ENCODE measurements at places on chromosomes 7 and 10.
A peak's percentile ranks its signal among the peaks of the same experiment; 100 is the strongest.

- DNase-seq = no peak
Observed at GRCh38 chr7:6168477-6168868, 104.0 kb downstream of the CYTH3 start.

- DNase-seq = no peak
Observed at GRCh38 chr10:114340816-114341215, 63.5 kb downstream of the AFAP1L2 start.

- no peak for DNase-seq
Observed at GRCh38 chr7:27171637-27172314, 2.3 kb downstream of the HOXA10 start.

DNA sequence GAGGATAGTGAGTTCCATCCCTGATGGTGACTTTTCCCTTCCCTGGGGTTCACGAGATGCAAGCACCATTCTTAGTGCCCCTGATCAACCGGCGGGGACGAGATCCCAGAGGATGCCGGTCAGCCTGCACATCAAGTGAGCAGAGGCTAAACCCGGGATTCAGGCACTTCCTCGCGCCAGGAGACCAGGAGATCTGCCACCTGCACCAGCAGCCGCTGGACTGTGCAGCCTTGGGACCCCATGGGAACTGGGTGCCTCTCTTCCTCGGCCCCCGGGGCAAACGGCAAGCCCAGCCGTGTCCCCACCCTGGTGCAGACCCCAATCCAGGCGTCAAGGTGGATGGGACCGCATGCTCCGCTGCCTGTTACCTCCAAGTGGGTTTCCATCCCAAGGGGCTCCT is 88.5 kb downstream of the TCERG1L start:
- DNase-seq = no peak

DNA sequence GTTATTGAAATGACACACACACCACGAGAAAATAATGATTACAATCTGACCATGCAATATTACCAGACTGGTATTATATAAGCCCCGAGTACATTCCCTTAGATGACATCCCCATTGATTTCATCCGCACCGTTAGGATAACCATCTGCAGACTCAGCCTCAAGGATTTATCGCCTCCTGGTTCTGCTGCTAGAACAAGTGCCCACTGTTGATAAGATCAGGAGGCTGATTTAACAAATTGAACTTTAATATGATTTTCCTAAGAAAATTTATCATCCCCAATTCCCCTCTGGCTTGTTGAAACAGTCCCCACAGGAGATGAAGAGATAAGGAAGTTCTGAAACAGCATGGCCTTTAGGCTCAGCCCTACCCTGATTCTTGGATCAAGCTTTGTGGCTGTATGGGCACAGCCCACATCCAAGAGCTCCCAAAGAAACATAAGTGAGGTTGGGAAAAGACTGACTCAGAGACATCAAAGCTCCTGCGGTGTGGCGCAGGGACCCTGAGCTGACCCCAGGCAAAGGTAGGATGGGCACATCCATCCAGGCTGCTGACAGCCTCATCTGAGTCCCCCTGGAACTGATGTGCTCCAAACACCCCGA is 59.2 kb upstream of the CHCHD3 start:
- no peak for DNase-seq

DNA sequence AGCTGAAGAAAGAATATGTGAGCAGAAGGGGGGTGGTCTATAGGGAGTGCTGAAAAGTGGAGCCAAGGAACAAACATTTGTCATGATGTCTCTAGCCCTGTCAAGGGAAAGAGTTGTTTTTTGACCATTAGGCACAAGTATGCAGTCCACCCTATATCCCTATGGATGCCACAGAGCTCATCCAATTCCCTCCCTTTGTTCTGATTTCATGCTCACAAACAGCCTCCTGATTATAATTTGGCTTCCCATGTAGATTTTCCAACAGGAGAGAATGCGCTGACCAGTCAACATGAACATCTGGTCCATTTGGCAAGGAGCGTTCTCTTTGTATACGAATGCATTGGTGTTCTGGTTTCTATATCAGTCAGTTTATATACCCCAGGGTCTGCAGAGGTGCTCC is 12.1 kb upstream of the CEP41 start:
- no peak for DNase-seq

- DNase-seq = no peak
Observed at GRCh38 chr10:121154310-121154709, 303.1 kb downstream of the WDR11 start.

- DNase-seq = no peak
Observed at GRCh38 chr10:132506711-132507408, 30.7 kb upstream of the INPP5A start.

DNA sequence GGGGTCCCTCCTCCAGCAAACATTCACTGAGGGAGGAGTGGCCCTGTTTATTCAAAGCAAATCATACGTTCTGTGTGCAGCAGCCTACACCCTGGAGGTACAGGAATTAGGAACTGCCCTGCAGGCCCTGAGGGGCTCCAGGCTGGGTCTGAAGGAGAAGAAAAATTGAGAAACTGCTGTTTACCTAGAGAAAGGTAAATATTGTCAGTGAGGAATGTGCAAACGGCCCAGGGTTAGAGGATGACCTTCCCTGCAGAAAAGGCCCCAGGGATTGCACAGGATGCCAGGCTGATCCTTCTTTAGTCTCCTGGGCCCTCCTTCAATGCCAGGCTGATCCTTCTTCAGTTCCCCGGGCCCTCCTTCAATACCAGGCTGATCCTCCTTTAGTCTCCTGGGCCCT is 5.7 kb downstream of the CALML5 start:
- DNase-seq = no peak

DNA sequence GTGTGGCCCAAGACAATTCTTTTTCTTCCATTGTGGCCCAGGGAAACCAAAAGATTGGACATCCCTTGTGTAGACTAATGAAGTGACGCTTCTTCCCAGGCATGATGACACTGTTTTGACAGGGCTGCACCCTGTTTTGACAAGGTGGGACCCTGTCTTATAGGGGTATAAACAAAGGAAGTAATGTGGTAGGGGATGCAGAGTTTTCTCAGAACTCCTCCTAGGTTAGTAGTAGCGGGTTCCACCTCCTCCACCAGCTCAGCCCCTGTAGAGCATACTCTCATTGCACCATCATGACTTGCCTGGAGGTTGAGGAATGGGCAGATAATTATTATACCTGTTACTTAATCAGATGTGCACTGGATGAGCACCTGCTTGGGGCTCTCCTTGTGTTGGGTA is 123.1 kb downstream of the CCNY start:
- DNase-seq = no peak

DNA sequence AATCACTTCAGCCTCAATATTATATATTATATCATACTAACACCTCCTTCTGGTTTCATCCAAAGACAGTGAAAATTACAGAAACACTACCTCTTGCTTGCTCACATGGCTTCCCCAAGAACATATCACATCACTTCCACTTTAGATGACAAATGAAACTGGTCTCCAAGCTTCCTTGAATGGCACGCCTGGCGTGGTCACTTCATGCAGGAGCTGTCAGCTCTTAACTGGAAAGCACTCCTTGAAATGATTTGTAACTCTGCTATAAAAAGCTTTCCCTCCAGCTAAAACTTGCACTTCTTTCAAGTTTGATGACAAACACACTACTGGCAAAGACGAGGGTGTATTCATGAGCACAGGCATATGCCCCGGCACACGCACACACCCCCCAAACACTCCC is 84.1 kb upstream of the INHBA start:
- DNase-seq = no peak

DNA sequence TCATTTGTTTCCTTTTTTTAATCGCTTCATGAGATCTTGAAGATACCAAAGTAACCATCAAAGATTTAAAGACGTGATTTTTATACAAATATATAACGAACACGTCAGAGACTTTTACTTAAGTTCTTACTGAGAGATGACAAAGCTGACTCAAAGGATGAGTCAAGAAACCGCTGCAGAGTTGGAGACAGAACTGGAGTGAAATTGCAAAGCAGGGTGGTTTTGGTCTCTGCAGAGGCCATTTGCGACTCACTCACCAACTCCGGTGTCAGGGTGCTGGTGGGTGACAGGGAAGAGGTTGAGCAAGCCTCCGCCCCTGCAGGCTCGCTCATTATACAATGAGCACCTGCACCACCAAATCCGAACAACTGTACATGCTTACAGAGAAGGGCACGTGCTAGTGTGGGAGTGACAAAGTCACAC is 75.2 kb downstream of the DNAJB6 start:
- no peak for DNase-seq

DNA sequence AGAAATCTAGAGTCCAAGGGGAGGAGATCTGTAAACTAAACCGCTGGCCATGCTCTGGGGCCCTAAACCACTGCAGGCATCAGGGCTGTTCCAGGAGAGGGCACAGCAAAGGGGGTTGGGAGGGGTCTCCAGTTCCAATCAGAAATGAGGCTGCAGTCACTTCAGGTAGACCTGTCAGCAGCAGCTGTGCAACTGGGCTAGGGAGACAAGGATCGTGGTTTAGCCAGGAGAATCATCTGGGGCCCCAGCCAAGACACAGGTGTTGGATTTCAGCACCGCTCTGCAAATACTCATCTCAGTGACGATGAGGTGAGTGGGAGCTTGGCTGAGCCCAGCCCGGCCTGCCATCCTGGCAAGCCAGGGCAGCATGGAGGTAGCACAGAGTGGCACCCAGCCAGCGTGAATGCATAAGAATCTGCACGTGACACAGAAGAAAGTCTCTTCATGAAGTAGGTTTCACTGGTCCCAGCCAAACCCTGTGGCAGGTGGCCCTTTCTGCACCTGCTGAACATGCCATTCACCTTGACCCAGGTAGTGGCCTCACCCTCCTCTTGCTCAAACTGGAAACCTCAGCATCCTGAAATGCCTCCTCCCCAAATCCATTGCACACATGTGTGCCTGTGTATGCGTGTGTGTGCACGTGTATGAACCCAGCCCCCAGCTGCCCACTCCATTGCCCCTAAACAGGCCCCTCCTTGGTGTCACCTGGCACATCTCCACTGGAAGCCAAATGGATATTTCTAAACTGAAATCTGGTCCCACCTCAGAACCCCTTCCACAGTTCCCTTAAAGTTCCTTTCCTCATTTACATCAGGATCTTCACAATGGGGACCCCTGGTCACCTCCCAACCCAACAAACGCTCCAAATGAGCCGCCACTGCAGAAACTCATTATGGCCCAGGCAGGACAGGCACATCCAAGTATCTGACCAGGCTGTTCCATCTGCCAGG is 9.6 kb downstream of the GPRIN2 start:
- no peak for DNase-seq

DNA sequence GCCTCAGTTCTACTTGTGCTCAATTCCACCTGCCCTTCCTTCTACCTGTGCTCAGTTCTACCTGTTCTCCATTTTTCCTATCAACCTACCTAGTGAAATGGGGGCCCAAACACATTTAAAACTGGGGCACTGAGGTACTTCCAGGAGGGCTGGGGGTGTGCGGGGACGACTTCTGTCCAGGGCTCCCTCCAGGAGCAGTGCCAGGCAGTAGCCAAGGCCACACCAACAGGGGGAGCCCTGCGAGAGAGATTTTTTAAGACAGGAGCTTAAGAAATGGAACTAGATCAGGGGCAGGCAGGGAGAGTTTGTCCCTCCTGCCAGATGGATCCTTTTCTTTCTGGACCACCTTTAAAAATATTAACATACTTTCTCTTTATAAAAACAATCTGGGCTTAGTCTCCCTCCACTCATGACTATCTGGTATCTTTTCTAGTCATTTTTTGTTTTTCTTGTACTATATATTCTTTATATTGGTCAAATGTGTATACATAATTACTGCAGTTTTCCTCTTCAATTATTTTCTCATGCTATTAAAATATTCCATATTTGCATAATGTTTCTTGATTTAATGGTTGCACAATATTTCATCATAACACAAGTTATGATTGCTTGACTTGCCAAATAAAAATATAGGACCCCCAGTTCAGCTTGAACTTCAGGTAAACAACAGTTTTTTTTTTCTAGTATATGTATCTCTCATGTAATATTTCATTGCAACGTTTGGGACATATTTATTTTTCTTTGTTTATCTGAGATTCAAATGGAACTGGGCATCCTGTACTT is 47.3 kb upstream of the INSYN2A start:
- no peak for DNase-seq

DNA sequence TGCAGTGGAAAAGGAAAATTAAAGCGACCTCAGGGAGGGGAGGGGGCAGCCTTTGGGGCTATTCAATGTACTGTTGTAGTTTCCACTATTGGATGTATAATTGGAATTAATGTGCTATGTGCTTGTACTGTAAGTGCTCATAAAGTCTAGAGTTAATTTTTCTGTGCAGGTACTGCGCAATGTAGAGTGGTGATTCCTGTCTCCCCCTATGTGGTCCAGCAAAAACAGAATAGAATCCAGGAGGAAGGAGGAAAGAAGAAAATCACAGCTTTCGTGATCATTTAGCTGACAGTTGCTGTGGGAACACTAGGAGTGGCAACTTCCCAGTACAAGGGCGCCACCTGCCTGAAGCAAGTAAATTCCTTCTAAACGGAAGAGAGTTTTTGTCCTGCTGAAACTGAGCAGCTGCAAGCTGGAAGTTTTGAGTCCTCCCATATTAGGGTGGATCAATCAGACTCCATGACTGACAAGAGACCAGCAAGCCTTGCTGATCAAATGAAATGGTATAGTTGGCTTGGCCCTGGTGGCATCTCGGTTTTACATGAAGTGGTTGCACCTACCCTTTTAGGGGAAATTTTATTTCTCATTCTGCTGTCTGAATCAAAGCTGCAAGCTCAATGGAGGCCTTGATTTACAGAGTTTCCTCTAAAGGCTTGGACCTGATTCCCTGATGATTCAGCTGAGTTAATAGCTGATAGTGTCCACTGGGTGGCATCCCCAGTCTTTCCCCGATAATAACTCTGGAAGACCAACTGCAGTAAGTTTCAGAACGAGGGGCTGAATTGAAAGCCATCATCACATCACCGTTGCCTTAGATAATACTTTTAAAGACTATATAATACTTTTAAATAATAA is 299.8 kb downstream of the HGF start:
- DNase-seq = peak; percentile 56

DNA sequence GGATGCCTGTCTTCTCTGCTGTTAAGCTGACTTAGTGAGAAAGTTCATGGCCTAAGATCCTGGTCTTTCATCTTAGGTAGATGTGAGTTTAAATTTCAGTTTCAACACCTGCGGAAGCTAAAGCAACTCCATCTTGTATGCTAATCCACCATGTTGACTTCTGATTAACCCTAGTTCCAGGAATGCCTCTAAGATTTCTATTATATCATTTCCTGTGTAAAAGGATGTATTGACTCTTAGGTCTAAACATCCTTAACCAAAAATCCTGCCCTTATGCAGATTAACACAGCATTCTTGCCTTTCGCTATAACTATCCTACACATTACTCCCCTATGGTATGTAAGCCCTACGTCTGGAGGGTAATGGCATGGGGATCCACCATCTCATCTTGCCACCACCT is 94.4 kb upstream of the CCDC6 start:
- no peak for DNase-seq

DNA sequence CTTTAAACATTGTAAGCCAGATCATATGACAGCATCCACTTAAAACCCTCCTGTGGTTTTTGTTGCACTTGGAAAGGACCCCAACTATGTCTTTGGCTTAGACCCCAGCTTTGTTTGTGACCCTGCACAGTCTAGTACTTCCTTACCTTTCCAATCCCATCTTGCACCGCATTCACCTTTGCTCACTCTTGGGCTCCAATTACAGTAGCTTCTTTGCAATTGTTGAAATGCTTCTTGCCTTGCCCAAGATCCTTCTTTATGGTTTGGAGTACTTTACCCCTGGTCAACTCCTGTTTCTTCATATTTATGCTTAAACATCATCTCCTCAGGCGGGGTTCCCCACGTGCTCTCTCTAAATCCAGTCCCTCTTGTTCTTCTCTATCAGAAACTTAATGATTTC is 162.6 kb downstream of the PTEN start:
- no peak for DNase-seq

Data from NCI-H748 treated with DMSO at 0.1 percent for 48 hours (cell line).